ENCODE measurements at places on chromosomes 13 and 19. TPM values are rescaled to one million over a fixed set of nuclear protein-coding genes. Genes with fewer than 3 reads are reported as not detected.

The DLL3 gene
- not detected for total RNA-seq

DNA sequence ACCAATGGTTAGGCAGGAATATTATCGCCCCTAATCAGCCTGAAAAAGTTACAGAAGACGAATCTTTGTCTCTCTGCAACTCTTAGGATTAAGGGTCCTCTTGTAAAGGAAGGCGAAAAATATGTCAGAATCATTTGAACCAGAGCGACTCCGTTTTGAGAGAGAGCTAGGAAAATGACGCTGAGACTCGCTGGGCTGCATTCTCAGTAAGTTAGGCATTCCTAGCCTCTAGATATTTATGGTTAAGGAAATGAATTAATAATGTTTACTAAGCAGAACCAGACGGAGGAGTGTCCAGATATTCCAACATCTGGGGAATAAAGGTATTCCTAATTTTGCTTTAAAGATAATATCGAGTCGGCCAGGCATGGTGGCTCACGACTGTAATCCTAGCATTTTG is 755 bp upstream of the ZNF726 start:
- H3K36me3 ChIP-seq = no peaks in the 10 kb centered on the region
- DNase-seq = peak; percentile 23
- no peak overlapping the region for H3K27ac ChIP-seq
- peak overlapping the region; percentile 93 for H3K4me3 ChIP-seq

- H3K27me3 ChIP-seq = no peaks in the 10 kb centered on the region
- H3K27ac ChIP-seq = no peak overlapping the region
- peaks cover 11% of the 10 kb centered on the region for H3K4me1 ChIP-seq
- H3K4me3 ChIP-seq = no peak overlapping the region
- DNase-seq = peak; percentile 18
Measured at GRCh38 chr13:114134111-114134943, 1.9 kb upstream of the RASA3 start.

GRCh38 chr13:97339988-97340749 is 93.8 kb upstream of the RAP2A start:
- H3K36me3 ChIP-seq = peaks cover 8% of the 10 kb centered on the region
- peaks cover 14% of the 10 kb centered on the region for H3K4me1 ChIP-seq
- peak overlapping the region; percentile 80 for H3K27ac ChIP-seq

GRCh38 chr19:4120559-4121272 is 3.2 kb downstream of the MAP2K2 start:
- no peaks in the 10 kb centered on the region for H3K27me3 ChIP-seq
- peak overlapping the region; percentile 48 for H3K27ac ChIP-seq
- no peaks in the 10 kb centered on the region for H3K4me1 ChIP-seq
- peak; percentile 76 for DNase-seq
- H3K4me3 ChIP-seq = no peak overlapping the region
- peaks cover 8% of the 10 kb centered on the region for H3K36me3 ChIP-seq

- H3K4me1 ChIP-seq = peaks cover 7% of the 10 kb centered on the region
- H3K27me3 ChIP-seq = no peaks in the 10 kb centered on the region
- peak overlapping the region; percentile 53 for H3K4me3 ChIP-seq
- peak; percentile 58 for DNase-seq
- no peak overlapping the region for H3K27ac ChIP-seq
Measured at GRCh38 chr19:1235625-1236538, 1.9 kb downstream of the CBARP start.

Measured in GM23248 (cell line).